ENCODE measurements at places on chromosomes 13 and 19.

DNA sequence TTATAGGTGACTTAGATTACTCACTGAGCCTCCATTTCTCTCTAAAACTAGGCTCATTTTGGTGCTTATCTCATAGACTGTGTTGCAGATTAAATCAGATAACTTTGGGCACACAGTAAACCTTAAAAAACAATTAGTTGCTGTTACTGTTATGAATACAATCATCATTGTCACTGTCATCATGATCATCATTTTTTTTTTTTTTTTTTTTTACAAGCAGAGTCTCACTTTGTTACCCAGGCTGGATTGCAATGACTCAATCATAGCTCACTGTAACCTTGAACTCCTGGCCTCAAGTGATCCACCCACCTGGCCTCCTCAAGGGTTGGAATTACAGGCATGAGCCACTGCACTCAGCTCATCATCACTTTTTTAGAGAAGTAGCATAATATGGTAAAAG is 60.0 kb downstream of the VWA8 start:
- DNase-seq, result no peak

DNA sequence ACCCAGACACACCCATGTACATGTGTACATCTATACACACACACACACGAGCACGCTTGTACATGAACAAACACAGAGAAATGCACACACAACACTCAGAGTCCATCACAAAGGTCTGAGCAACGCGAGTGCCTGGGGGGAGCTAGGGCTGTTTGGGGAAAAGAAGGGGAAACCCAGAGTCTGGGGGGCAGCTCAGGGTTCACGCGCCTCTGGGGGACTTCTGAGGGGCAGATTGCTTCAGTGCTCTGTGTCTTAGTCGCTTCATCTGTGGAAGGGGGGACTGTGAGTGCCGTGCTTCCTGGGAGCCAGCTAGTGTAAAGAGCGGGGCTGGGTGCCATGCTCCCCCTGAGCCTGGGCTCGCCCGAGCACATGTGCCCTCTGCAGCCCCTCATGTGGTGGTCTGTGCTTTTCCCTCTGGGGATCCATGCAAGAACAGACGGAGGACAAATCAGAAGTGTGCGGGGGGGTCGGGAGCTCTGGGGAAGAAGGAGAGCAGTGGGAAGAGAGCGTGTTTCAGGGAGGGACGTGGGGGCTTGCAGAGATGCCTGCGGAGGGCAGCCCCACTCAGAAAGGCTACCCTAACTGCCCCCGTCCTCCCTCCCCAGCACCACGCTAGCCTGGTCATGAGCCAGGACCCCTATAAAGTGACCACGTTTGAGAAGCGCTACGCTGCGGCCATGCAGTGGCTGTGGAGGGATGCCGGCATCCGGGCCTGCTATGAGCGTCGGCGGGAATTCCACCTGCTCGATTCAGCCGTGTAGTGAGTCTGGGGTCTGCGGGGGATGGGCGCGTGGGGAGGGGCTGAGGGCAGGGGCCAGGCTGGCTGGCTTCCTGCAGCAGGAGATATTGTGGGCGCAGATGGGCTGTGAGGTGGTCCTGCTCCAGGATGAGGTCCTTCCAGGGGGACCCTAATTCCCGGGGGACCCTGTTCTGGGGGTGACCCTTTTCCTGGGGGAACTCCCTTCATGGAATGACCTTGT is 14.0 kb downstream of the GNA15 start:
- DNase-seq, result no peak

DNA sequence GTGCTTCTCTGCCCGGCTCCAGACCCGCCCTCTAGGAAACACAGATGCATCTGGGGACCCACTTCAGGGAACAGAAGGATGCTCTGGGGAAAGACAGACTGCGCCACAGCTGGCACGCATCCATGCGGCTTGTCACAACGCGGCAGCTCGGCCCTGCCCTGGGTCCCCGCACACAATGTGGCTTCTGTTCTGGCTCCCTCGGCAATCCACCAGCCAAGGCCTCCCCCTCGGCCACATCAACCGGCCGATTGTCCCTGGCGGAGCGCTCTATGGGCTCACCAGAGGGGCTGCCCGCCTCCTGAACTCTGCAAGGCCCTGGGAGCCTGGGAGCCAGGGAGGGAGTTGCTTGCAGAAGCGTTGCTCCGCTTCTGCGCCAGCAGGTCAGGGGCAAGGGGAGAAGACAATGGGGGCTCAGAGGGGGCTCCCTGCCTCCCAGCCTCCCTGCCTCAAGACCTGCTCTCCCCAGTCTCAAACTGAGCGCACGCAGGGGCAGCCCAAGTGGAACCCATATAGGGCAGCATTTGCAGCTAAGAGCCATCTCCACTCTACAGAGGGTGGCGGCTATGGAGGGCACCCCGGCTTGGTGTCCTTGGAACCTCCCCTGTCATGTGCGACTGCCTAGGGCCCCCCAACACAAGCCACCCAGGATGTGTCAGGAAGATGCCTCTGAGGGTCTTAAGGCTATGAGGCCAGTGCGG is 37.9 kb downstream of the MLLT1 start:
- no peak for DNase-seq

GRCh38 chr13:61045251-61045650 is 370.4 kb downstream of the PCDH20 start:
- DNase-seq, result no peak

DNA sequence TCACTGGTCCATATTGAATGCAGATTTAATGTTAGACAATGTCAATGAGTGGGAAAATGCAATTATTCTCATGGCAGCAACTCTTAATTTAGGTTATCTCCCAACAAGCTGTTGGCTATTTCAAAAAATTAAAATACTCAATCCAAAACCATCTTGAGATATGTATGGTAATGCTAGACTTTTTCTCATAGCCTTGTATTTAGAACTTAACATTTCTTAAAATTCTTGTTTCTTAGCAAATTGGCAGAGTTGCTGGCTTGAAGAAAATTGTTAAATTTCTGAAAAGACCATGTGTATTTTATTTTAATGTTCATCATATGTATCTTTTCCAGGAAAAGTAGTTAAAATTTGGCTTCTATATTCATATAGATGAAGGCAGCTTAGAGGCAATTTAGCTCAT is 1355.1 kb downstream of the PCDH9 start:
- DNase-seq, result no peak

GRCh38 chr19:48394331-48395169 is 1.1 kb downstream of the GRIN2D start:
- no peak for DNase-seq

- no peak for DNase-seq
Observed at GRCh38 chr13:65744836-65745235, 1485.3 kb downstream of the PCDH9 start.

DNA sequence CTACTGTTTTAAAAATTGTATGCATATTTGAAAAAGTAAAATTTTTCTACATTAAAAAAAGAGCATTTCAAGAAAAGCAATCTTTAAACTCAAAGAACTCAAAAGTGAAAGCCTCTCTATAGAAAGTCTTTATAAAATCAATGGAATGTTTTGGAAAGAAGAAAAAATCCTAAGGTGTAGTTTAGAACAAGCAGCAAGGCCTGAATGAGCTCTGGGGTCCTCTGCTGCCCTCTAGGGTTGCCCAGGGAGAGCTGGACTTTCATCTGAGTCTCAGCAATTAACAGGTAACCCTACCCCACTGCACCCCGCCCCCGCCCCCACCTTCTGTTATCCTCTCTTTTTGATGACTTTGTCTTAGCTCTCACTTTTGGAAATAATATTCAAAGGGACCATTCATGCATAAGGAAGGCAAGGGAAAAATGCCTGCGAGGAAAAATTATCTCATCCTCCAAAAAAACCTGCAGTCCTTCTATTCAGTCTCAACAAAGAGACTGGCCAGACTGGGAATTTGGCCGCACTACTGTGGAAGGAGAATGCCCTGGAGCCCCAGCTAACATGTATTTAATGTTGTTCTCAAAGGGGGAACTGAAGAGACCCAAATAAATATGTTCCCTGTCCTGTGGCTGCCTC is 24.1 kb downstream of the SLC25A30 start:
- DNase-seq, result peak; percentile 12

DNA sequence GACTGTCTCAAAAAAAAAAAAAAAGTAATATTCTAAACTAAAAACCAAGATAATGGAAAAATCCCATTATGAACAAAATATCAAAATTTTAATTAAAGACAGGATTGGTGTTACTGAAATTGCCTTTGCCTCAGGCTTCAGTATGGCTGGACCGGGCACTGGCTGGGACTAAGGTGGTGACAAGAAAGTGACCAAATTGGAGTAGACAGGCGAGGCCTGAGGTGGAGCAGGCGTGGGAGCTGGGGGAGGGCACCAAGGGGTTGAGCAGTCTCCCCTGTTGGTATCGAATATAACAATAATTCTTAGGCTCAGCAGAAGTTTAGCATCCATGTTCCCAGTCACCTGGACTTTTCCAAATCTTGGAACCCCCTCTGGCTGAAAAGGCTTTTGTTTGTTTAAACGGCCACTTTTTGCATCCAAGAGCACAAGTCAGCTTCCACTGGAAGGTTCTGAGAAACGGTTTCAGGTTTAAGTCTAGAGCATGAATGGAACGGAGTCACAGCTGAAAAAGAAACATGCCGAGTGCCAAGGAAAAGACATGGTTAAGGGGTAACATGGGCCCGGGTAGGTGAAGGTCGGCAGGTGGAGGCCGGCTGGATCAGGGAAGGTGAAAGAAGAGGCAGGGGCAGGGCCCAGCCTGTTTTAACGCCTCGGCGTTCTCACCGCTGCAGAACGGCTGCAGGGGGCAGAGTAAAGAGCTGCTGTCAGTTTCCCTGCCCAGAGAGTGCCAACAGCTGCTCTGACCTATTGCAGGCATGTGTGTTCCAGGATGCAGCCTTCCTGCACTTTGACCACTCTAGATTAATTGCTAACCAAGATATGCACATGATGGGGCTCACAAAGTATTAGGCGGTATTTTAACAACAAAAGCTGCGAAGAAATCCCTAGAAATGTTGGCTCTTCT is 104.4 kb downstream of the TM9SF2 start:
- peak; percentile 23 for DNase-seq

- peak; percentile 43 for DNase-seq
Observed at GRCh38 chr13:110593430-110594130, 21.8 kb upstream of the NAXD start.

GRCh38 chr13:51269039-51269438 is 46.8 kb downstream of the FAM124A start:
- no peak for DNase-seq

- no peak for DNase-seq
Observed at GRCh38 chr19:12774588-12775555, at the start of gene HOOK2. HOOK2 (minus strand) TSS chr19:12775552; CDS start chr19:12775449, 103 bp downstream.

DNA sequence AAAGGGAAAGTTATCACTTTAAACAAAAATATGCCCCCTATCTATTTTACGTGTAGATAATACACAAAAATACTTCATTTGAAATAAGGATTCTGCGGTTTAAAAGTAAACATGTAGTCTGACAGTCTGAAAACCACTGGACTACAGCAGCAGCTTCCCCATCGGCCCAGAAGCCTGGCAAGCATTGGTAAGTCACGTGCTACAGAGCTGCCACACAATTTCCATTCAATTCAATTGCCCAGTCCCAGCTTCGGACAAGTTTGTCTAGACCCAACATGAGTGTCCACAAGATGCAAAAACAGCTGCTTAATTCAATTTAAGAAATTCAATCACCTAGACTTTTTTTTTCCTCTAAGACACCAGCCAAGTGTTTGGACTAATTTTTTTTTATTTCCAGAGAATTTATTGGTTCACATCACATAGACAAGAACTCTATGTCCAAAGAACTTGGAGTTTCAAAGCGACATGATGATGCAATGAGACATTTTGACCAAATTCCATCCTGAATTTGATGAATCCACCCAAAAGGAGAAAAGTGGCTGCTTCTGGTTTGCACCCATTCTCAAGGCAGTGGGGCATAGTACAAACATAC is 458.9 kb downstream of the COG6 start:
- no peak for DNase-seq

- no peak for DNase-seq
Observed at GRCh38 chr13:46379611-46380010, 7.4 kb downstream of the RUBCNL start.

GRCh38 chr13:110423689-110424302 is 116.7 kb downstream of the COL4A2 start:
- no peak for DNase-seq

GRCh38 chr13:76646946-76647345 is 239.3 kb downstream of the KCTD12 start:
- no peak for DNase-seq

GRCh38 chr13:79870123-79870522 is 389.2 kb downstream of the NDFIP2 start:
- DNase-seq, result no peak

DNA sequence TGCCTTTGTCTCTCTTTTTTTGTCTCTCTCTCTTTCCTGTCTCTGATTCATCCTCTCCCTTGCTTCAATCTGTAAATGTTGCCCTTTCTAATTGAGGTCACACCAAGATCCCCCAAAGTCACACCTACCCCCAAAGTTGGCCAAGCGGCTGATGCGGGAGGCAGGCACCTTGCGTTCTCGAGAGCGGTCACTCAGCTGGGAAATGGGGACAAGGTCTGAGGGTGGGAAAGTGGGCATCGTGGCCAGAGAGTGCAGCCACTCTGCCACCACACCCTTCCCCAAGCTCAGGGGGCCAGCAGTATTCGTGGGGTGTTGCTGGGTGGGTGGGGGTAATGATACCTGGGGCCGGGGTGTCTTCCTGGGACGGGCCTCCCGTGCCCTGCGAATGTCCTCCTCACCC is 2.7 kb downstream of the COQ8B start:
- no peak for DNase-seq

GRCh38 chr13:99757756-99758459 is 213.7 kb downstream of the ZIC5 start:
- DNase-seq, result no peak

DNA sequence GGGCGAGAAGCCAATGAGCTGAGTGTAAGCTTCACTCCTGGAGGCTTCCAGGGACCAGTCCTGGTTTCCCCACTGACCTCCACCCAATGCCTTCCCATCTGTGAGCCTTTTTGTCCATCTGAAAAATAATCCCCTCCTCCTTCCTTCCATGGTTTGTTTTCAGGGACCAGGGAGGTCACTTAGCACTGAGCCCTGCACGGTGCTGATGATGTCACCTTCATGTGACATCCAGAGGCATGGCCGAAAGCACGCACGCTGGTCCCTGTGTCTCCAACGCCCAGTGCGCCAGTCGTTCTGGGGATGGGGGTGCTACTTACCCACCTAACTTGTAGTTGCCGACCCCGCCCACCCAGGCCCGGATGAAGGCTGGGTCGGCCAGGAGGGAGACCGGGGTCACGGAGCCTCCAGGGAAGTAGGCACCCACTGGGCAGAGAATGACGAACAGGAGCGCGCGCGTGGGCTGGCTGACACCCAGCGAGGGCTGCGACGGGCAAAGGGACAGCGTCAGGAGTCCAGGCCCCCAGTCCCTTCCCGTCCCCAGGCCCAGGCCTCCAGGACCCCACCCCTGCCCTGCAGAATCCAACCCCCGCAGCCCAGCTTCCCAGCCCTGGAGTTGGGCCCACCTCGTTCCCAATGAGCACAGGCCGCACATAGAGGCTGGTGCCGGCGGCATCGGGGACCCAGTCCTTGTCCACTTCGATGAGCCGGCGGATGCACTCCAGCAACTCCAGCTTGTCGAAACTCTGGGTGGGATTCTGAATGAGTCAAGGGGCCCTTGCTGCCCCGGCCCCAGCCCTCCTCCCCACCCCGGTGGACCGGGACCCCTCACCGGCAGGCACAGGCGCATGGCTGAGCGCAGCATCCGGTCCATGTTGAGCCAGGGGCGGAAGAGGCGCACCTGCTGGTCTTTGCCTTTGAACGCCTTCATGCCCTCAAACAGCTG is 11.2 kb downstream of the BCAT2 start:
- no peak for DNase-seq

- DNase-seq, result peak; percentile 89
Observed at GRCh38 chr19:12793290-12794195, 2.3 kb downstream of the JUNB start.

GRCh38 chr13:49652355-49653305 is 24.3 kb downstream of the ARL11 start:
- no peak for DNase-seq
